ENCODE measurements at places on chromosomes 2 and 18.

DNA sequence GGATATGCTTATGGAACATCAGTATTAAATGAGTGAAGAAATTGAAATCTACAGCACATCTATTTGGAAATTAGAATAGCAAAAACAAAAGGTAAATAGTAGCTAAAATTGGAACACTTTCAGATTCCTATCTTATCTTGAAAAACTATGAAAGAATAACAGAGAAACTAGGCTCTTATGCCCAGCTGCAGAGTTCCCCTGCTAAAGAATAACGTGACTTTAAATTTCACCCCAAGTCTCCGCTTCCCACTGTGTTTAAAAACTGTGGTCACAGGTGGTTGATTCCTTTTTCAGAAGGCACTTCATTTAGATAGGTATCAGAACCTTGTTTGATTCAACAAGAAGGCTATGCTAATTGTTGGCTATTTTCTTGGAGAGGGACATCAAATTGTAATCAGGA, 30.1 kb downstream of the ARHGAP28 start:
- DNase-seq, result no peak

GRCh38 chr2:134782792-134783191, 55.6 kb upstream of the ACMSD start:
- no peak for DNase-seq

DNA sequence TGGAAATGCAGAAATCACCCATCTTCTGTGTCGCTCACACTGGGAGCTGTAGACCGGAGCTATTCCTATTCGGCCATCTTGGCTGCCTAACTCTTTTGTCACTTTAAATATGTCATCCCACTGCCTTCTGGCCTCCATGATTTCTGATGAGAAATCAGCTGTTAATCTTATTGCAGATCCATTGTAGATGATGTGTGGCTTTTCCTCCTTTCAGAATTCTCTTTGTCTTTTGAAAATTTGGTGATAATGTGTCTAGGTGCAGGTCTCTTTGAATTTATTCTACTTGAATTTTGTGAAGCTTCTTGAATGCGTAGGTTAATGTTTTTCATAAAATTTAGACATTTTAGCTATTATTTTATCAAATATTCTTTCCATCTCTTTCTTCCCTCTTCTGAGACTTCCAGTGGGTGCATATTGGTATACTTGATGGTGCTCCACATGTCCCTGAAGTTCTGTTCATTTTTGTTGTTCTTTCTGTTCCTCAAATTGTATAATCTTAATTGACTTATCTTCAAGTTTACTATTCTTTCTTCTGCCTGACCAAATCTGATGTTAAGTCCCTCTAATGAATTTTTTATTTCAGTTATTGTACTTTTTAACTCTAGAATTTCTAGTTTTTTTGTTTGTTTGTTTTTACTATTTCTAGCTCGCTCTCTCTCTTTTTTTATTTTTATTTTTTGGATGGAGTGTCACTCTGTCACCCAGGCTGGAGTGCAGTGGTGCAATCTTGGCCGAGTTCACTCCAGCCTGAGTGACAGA, 90.8 kb upstream of the DLX2 start:
- DNase-seq, result no peak

DNA sequence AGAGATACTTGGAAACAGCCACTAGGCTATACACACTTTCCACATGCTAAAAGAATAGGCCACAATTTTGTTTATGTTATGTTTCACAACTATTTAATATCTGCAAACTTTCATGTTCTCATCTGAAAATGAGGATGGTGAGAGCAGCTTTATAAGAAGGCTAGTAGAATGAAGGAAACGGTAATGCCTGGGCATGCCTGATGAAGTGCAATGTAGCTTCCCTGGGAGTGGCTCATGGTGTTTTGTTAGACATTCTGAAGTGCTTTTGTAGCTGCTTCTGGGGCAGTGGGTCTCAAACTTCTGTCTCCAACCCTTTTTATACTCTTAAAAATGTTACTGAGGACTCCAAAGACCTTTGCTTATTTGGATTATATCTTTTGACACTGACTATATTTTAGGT, 193.3 kb upstream of the VWC2L start:
- no peak for DNase-seq

DNA sequence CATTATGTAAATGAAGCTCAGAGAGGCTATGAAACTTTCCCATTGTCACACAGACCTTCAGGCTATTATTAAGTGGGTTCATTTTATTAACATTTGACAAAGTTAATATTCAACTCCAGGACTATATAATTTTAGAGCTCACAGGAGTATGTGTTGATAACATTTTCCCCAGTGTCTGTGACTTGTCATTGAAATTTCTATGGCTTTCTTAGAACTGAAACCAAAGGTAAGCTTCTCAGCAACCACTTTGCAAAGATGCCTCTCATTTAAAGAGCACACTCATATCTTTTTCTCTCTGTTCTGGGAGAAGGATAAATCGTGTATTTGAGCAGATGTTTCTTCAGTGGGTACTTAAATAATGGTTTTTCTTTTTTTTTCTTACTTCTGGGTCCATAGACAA, 61.8 kb upstream of the LHCGR start:
- DNase-seq, result no peak

DNA sequence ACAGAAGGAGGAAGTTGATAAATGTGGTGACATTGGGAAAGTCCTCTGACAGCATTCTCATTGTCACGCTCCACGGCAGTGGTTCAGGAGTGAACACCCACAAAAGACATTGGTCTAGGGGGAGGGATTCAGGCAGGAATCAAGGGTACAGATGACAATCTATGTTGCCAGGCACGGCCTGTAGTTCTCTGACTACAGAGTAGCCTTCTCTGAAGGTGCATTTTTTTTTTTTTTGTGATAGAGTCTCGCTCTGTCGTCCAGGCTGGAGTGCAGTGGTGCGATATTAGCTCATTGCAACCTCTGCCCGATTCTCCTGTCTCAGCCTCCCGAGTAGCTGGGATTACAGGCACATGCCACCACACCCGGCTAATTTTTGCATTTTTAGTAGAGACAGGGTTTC, 7.4 kb upstream of the MOB1A start:
- peak; percentile 64 for DNase-seq

DNA sequence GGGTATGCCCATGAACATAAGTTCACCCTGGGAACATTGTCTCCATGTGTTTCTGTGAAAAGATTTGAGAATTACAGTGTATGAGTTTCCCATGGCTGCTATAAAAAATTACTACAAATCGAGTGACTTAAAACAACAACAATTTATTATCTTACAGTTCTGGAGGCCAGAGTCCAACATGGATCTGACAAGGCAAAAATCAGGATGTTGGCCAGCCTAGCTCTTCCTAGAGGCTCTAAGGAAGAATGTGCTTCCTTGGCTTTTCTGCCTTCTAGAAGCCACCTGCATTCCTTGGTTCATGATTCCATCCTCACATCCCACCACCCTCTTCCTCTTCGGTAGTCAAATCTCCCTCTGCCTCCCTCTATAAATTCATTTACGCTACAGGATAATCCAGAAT, 38.6 kb downstream of the FAM124B start:
- no peak for DNase-seq

GRCh38 chr18:10296491-10296890, 157.9 kb upstream of the APCDD1 start:
- DNase-seq, result no peak

DNA sequence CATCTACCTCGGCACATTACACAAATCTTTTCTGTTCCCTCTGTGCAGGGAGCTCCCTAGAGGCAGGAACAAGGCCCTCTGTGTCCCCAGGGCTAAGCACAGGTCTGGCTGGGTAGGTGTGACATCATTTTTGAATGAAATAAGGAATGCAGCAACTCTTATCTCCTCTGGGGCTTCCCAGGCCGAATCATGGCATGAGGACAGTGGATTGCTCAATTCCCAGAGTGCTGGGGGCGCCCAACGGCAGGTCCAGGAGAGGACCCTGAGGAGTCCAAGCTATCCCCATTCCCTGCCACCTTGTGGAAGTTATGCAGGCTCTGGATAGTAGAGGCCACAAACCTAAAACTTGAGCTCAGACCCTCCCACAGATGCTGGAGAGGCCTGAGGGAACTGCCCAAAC, 158.0 kb upstream of the RAB6C start:
- no peak for DNase-seq

DNA sequence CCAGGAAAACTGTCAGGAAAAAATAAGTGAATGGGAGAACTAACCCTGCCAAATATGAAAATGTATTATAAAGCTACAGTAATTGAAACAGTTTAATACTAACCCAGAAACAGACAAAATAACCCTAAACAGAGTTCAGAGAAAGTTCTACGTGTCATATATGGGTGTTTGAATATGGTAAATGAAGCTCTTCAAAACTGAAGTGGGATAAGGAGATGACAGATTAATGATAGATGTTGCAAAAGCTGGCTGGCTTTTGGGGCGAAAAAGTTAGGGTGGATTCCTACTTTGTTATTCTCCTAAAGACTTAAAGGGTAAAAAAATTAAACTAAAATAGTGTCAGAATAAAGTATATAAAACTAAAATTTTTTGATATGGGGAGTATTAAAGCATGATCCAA, 101.8 kb upstream of the ARL5A start:
- no peak for DNase-seq

DNA sequence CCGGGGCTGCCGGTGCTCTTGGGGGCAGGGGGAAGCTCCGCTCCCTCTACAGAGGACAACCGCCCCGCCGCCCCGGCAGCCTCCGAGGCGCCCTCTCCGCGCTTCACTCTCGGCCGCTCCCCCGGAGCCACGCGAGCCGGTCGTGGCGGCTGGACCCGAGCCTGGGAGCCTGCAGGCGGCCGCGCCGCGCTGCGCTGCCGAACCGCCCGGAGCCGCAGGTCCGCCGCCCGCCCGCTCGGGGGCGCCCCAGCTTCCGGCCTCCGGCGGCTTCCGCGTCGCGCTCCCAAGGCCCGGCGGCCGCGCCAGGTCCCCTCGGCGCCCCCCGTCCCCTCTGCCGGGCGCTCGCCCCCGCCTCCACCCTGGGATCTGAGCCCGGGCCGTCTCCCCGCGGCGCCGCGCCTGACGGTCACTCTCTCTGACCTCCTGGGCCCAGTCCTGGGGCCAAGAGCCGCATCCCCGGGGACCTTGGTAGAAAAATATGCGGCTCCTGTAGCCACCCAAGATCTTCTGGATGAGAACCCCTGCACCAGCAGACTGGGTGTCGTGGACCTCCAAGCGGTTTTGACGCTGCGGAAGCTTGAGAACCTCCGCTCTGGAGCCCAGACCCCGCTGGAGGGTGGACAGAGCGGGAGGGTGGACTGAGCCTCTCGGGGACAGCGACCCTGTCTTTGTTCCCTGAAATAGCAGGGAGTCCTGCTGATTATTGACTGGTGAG, 44.3 kb downstream of the SERTAD2 start:
- DNase-seq, result peak; percentile 71

- DNase-seq, result no peak
These were observed 28.0 kb upstream of the PPP1R1C start for GRCh38 chr2:181957668-181958067.

GRCh38 chr2:147433822-147434221, 411.0 kb upstream of the ACVR2A start:
- DNase-seq, result no peak

GRCh38 chr2:55961318-55961911, 37.8 kb upstream of the EFEMP1 start:
- peak; percentile 0 for DNase-seq

DNA sequence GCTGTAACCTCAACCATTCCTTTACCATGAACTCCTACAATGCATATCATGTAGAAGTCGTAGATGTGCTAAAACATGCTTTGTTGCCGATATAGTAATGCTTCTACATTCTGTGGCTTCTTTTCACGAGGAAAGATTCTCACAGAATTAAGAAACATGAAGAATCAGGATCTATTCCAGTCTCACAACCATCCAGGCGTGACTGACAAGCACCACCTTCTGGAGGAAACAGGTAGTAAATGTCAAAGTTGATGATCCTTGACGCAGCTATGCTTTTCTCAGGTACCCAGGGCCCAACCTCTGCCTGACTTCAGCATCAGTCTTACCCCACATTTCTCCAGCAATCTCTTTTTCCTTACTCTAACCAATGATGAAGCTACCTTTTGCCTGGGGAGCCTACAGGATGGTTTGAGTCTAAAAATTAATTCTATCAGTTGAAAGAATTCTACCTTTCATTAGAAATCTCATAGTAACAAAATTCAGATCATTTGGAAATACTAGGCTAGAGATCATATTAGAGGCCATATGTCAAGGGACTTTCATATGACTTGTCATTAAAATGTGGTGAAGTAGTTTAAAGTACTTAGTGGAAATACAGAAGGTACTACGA, 123.3 kb upstream of the RND3 start:
- no peak for DNase-seq

DNA sequence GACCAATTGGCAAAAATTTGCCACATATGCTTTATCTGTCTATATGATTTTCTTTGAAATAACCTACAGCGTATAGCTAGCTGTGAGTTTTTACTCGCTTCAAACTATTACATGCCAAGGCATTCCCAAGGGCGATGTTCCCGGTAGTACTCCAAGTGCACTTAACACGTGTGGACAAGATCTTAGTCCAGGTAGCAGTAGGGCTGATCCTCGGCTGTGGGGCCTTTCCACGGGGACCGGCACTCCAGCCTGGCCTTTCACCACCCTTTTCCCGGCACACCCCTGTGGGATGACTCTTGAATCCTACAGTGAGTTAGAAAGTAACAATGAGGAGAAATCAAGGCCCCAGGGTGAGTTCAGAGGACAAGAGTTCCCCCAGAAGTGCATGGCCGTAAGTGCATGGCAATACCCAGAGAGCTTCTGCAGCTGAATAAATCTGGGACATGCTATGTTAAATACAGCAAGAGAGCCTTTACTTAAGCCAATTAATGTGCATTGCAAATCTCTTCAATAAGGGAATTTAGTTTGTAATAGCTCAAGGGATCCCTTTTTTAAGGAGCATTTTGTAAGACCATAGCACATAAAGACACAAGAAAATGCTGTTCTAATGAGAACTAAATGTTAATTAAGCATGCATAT, 26.4 kb downstream of the CHMP1B start:
- no peak for DNase-seq

GRCh38 chr2:189176516-189176915, 3.0 kb downstream of the COL5A2 start:
- DNase-seq, result no peak

GRCh38 chr2:56008661-56009431, 85.3 kb upstream of the EFEMP1 start:
- no peak for DNase-seq
